ENCODE measurements at places on chromosomes 13 and 19.

- no peak for DNase-seq
Measured at GRCh38 chr13:109644069-109644750, 142.2 kb downstream of the IRS2 start.

- DNase-seq, result no peak
Measured at GRCh38 chr19:14748601-14749000, 29.8 kb downstream of the ADGRE2 start.

DNA sequence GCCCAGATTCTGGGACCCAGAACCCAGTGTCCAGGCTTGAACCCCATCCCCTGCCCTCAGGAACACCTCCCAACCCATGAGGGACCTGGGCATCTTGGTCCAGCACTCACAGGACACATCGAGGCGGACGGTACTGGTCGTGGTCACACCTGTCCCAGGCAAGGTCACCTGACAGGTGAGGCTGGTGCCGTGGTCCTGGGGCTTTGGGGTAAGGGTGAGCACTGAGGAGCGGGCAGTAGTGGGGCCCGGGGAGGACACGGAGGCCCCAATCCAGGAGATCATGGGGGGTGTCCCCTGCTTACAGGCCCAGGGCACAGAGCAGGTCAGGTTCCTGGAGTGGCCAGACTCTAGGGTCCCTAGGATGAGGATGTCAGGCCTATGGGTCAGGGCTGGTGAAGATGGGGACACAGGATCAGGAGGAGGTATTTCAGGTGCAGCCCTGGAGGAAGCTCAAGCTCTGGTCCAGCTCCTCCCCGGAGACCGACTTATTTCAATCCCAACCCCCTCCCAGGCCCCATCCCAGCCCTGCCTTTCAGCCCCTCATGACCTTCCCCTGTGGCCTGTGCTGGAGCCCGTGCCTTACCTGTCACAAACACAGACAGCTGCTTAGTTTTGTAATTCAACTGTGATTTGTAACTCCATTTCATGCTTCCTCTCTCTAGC, 772 bp downstream of the SIGLEC8 start:
- no peak for DNase-seq

DNA sequence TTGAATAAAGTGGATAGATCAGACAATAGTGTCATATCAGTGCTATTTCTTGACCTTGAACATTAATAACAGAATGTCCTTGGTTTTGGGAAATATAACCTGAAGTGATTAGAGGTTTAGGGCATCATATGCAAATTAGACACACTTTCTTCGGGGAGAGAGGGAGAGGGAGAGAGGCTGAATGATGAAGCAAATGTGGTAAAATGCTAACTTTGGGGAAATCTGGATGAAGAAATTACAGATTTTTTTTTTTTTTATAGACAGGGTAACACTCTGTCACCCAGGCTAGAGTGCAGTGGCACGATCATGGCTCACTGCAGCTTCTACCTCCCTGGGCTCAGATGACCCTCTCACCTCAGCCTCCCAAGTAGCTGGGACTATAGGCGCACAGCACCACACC, 3.9 kb upstream of the NCR1 start:
- no peak for DNase-seq

DNA sequence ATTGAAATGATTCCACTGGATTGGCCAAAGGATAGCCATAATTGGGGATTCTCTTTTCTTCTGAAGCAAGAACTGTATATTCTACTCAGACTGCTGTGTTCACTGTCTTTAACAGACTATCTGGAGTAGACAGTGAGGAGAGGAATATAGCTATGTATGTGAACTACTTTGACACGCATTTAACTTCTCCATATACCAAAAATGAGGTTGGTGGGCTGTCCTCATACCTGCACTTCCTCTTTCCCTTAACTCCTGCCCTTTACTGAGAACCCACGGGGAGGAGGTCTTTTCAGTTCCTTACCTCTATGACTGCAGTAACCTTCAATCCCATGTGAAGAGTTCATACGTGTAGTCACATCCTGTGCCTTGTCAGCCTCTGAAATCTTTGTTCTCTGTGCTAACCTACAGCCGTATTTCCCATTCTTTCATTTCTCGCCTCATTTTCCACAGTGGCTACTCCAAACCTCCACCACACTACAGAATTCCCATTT, 305.8 kb downstream of the MTUS2 start:
- no peak for DNase-seq

- DNase-seq, result no peak
Measured at GRCh38 chr19:33677745-33678426, 56.1 kb downstream of the CHST8 start.

- no peak for DNase-seq
Measured at GRCh38 chr19:35297515-35297848, 5.5 kb downstream of the MAG start.

DNA sequence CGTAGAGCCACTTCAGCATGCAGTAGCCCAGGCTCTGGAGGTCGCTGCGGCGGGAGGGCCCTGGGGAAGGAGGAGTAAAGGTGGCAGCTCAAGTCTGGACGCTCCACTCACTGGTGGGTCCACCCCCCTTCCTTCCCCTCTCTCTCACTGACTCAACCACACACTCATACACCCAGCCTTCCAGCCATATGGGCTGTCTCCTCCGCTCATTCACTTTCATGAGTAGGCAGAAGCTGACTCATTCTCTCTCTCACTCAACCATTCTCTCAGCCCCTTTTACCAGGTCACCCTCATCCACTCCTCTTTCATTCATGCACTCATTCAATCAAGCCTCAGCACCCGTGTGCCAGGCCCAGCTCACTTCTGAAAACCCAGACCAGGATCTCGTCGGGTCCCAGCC, 27.5 kb upstream of the SIGLEC11 start:
- DNase-seq, result peak; percentile 82

DNA sequence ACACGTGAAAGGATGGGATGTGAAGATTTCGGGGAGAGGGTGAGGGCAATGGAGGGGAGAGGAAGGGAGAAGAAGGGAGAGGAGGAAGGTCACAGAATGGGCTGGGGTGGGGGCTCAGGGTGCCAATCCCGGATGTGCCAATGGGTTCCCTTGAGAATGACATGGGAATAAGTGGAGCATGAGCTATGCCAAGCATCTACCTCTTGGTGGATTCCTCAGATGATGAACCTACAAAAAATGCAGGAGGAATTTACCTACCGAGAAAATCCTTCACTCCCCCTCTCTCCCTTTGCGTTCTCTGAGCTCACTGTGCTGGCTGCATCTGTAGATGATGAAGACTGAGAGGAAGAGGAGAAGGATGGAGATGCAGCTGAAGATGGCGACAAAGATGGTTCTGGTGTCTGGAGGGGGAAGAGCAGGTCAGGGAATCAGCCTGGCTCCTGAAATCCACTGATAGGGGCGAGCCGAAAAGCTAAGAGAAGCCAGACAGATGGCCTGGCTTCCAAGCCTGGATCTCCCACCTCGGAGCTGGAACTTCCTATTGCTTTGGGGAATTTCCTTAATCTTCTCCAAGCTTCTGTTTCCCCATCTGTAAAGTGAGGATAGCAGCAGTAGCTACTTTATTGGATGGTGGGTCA, 21.6 kb downstream of the VSTM1 start:
- DNase-seq, result peak; percentile 44

DNA sequence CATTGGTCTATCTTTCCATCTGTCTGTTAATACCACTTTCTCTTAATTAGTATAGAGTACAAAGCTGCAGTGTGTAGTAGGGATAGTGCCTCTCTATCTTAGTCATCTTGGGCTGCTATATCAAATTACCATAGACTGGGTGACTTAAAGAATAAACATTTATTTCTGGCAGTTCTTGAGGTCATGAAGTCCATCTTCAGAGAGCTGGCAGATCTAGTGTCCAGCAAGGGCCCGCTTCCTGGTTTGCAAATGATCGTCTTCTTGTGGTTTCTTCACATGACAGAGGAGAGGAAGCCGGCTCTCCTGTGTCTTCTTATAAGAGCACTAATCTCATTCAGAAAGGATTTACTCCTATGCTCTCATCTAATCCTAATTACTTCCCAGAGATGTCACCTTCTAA, 6.1 kb downstream of the ZNF700 start:
- no peak for DNase-seq

- DNase-seq, result no peak
Measured at GRCh38 chr19:2976609-2977000, 759 bp upstream of the TLE6 start.

DNA sequence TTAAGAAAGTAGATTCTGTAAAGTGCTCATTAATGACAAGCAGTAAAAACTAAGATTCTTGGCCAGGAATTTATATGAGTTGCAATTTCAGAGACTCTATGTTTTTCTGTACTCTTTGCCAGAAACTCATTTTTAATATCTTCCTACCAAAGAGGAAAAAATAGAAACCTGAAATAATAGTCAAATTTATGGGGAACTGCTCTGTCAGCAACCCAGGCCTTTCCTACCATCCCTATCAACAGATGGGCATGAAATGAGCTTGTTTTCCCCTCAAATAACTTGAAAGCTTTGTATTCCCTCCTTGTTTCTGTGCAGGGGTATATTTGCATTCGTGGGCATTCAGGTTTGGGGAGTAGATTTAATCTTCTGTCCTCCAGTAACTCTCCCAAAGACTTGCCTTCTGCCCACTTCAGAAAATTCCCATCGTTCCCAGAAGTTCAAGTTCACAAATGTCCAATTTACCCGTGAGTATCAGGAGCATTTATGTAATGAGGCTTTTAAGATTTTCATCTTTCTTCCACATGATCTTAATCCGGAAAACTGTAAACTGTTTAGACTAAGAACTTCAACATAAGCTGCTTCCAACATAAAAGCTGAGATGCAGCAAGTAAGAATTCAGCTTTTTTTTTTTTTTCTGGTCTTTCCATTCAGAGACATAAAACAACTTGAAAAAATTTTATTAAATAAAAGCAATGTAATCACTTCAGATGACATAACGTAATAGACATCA, 363.1 kb downstream of the EFNB2 start:
- no peak for DNase-seq

- DNase-seq, result no peak
Measured at GRCh38 chr13:72504131-72504841, 223.1 kb downstream of the MZT1 start.

GRCh38 chr13:112455476-112456059, 79.4 kb downstream of the SPACA7 start:
- no peak for DNase-seq

DNA sequence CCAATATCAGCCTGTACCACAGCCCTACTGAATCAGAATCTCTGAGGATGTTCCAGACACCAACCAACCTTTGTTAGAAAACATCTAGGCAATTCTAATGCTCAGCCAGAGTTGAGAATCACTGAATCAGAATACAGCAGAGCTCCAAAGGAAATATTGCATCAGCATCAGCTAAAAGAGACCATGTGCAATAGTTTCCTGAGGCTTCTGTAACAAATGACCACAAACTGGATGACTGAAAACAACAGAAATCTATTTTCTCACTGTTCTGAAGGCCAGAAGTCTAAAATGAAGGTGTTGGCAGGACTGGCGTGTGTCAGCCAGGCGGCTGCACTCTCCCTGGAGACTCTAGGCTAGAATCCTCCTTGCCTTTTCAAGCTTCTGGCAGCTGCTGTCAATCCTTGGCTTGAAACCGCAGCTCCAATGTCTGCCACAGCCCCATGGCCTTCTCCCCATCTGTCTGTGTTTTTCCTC, 1.2 kb upstream of the DCT start:
- no peak for DNase-seq

GRCh38 chr13:102003848-102004570, 397.8 kb downstream of the FGF14 start:
- DNase-seq, result no peak

DNA sequence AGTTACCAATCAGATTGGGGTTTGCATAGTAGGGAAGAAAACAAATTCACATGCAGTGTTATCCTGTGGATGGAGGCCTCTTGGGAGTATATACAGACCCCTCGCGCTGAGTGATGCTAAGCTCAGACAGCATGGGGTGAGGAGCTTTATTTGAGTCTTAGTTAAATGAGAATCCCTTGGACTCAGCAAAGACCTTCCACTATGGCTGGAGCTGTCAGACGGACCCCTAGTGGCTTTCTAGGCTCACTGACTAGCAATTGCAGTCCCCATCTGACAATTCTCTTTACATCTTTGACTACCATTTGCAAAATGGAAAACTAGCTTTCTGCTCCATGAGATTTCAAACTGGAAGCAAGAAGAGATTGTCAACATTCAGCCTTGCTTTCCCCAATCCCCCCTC, 90.4 kb downstream of the STOML3 start:
- DNase-seq, result no peak

- DNase-seq, result peak; percentile 50
Measured at GRCh38 chr13:80131204-80131603, 209.7 kb downstream of the SPRY2 start.

GRCh38 chr13:33208290-33209220, 77.0 kb downstream of the STARD13 start:
- no peak for DNase-seq

DNA sequence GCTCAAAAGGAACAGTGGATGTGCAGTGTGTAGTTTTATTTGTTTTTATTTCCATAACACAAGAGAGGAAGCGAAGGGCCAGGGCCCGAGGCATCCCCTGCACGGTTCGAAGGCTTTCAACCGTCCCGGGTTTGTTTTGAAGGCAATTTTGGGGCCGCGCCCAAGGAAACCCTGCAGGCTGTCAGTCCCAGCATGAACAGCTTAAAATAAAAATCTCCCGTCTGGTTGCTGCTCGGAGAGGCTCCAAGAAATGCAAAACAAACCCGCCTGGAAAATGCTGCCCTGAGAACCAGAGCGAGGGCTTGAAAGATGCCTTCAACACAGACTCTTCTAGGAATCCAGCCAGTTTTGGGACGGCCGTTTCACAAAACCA, 16.0 kb downstream of the LSM4 start:
- DNase-seq, result no peak

GRCh38 chr19:488505-489417, 7.5 kb upstream of the MADCAM1 start:
- peak; percentile 99 for DNase-seq

GRCh38 chr13:106426909-106427308, 108.6 kb downstream of the EFNB2 start:
- DNase-seq, result no peak

DNA sequence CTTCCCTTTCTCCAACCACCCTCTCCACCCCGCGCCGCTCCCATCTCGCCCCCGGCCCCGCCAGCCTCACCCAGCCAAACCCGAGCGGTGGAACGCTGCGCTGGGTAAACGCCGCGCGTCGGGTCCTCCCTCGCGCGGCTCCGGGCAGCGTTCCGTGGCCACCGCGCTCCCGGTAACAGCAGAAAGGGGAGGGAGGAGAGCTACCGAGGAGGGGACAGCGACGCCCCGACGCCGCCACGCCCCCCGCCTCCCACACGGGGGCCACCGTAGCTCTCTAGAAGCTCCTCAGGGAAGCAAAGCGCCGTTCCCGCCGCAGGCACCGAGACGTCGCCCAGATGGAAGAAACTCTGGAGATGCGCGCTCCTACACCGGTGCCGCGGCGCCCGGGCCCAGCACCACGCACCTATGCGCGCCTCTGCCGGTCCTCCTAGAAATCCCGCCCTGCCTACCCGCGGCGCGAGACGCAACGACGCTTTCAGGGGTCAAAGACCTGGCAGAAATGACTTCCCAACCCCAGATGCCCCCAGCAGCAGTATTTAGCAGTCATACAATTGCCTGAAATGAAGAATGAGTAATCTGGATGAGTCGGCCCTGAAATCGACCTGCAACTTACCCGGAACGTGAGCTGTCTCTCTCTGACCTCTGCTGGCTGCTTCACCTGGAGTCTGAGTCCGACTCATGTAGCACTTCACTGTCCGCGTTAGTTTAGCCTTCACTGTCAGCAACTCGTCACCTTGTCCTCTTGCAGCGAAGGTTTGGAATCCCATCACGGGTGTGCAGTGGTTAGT, at the start of gene RUBCNL:
Gene RUBCNL (minus strand): TSS at position 189 of the 788 bp plus-strand sequence. CDS start 14,777 bp downstream, outside the sequence.
- DNase-seq, result no peak
